ENCODE measurements at places on chromosomes 16 and 17.

DNA sequence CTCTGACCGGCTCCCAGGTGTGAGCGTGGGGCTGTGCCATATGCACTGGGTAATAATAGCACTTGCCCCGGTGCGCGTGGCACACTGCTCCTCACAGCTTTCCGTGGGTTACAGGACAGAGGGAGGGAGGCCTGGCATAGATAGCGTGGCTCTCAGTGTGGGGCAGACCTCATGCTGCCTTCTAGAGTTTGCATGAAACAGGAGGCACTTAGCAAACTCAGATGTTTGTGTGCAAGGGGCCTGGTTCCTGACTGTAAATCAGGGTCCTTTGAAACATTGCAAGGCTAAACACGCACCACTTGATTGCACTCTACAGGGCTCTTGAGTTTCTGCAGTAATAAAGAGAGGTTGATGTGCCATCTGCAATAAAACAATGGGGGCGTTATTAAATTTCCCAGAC lies 101.7 kb downstream of the RPTOR start:
- DNase-seq = peak; percentile 74

- no peak for DNase-seq
Observed at GRCh38 chr17:36092230-36092629, 2.3 kb upstream of the CCL3 start.

DNA sequence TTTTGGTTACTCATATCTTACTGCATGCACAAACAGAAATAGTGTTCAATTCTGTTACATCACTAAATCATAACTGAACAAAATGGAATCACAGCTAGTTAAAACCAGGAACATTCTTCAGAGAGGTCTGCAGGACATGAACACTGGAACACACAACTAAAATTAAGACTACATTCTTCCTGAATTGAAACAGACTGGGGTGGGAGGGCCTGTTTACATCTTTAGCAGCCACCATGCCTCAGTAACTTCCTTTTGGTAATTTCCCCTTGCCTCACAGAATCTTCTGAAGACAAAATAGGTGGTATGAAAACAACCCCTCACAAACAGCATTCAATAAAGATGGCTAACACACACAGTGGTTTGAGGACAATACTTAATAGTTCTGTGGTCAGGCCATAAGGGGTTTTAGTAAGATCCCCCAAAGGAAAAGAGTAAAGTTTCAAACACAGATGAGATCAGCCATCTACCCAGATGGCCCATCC lies 6.5 kb downstream of the MARF1 start:
- DNase-seq = no peak

- no peak for DNase-seq
Observed at GRCh38 chr16:65763640-65764305, 602.7 kb upstream of the CDH5 start.

GRCh38 chr17:63480826-63481487 lies 4.1 kb downstream of the ACE start:
- DNase-seq = peak; percentile 74

DNA sequence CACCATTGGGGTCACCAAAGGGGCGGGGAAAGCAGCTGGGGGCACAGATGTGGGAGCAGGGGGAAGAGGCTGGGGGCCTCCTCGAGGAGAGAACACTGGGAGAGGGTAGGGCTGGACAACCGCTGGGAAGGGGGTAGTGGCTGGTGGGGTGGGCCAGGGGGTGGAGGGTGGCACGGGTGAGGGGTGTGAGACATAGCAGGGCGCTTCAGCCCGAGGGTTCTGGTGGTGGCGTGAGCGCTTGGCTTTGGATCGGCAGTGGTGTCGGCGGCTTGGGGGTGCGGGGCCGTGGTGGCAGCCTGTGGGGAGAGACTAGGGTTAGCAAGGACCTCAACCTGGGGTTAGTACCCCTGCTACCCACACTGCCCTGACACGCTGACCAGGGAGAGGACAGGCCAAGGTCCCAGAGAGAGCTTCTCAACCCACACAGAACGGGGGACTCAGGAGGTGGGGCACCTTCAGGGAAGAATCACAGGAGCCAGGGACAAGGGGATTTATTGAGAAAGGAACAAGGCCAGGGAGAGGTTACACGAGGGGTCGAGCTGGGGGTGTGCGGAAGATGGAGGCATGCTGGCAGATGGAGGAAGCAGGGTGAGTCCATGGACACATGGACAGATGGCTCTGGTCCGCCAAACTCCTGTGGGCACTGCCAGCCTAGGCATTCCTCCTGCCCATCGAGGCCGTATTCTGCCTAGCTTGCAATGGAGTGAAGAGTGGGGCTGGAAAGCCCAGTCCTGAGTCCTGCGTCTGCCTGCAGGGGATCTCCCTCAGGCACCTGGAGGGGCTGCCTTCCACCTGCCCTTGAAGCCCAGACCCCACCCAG lies 8.4 kb downstream of the PER1 start:
- DNase-seq = no peak

GRCh38 chr17:27630607-27631410 lies at the start of gene LGALS9:
TSS of gene LGALS9 (plus strand) at chr17:27631188. CDS start at chr17:27631266, 78 bp downstream.
- DNase-seq = no peak

DNA sequence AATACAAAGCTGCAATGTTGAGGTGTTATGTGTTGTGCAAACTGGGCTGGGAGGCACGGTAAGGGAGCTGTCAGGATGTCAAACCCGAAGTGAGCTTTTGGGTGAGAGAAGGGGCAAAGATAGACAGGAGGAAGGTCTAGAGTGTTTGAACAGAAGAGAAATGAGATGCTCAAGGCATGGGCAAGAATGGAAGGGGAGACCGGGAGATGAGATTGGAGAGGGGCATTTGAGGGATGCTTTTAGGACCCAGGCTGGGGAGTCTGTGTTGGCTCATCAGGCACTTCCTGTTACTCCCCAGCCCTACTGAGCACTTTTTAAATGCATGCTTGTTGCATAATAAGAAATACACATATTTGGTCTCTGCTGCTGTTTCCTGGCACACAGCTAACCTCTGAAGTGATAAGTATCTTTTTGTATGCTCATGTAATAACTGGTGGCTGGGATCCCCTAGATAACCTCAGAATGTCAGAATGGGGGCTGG lies 13.7 kb downstream of the UNC45B start:
- DNase-seq = no peak

- no peak for DNase-seq
Observed at GRCh38 chr16:2930236-2930635, 18.5 kb downstream of the FLYWCH1 start.

GRCh38 chr17:4852567-4853207 lies 19.5 kb downstream of the MINK1 start:
- DNase-seq = no peak

DNA sequence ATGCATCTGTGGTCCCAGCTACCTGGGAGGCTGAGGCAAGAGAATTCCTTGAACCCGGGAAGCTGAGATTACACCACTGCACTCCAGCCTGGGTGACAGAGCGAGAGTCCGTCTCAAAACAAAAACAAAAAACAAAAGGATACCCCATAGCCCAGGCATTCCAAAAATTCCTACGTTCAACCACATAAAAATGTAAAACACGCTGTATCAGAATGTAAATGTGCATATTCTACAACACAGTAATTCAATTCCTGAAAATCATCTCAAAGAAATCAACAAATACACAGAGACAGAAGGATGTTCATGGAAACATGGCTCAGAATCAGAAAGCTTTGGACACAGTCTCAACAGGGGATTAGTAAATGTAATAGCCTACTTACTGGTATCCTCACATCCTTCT lies 33.0 kb downstream of the COG7 start:
- no peak for DNase-seq

DNA sequence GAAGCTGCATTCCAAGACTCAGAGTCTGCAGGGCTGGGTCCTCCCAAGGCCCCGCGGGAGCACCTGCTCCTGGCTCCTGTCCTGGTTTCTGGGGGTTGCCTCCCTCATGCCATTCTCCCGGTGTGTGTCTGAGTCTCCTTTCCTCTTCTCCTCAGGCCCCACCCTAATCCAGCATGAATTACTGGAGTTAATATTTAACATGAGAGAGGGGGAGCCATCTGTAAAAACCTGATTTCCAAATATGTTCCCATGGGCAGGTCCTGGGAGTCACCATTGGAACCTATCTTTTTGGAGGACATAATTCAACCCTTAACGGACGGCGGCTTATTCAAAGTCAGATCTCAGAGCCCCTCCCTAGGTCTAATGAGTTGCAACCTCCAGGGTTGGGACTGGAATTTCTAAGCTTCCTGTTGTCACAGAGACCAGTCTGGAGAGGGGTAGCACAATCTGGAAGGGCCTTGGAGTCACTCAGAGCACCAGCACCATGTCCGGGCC lies 5.4 kb downstream of the C17orf99 start:
- no peak for DNase-seq
